Occipital lobe (tissue), 3 donors: ENCODE measurements at places on chromosomes 13 and 19. TPM values are rescaled to one million over a fixed set of nuclear protein-coding genes. Genes with fewer than 3 reads are reported as not detected.

- no peak for DNase-seq
Observed at GRCh38 chr19:17866964-17867486, 4.7 kb upstream of the SLC5A5 start.

DNA sequence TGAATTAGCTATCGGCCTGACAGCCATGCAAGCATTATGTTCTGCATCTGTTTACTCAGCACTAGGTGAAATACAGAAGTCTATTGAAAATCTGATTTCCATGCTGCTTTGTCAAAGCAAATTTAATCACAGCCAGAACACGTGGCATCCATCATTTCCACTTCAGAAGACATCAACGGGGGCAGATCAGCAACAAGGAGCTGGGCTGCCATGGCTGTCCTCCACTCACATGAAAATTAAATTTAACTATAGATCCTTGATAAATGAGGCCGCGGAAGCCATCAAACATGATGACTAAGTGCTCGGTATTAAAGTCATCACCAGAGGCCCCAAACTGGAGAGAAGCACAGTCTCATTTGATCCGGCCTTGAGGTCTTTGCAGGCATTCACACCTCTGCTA, 443.5 kb downstream of the HS6ST3 start:
- no peak for DNase-seq

DNA sequence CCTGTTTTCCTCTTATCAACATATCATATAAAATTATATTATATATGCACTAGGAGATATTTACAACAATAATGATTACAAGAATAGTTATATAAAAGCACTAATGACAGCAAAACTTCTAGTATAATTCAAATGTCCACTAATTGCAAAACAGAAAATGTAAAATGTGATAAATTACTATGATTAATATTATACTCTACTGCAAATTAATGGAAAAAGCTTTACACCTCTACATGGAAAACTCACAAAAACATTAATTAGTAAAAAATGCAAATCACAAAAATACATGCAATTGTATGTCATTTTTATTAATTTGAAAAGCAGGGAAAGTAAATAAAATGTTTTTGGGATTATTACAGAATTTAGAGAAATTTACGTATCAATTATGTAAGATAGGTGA, 681.0 kb upstream of the PCDH20 start:
- DNase-seq = no peak

- DNase-seq = no peak
Observed at GRCh38 chr13:48380581-48380980, 32.3 kb downstream of the LPAR6 start.

- DNase-seq = no peak
Observed at GRCh38 chr13:89380101-89380500, 1708.9 kb downstream of the SLITRK5 start.

DNA sequence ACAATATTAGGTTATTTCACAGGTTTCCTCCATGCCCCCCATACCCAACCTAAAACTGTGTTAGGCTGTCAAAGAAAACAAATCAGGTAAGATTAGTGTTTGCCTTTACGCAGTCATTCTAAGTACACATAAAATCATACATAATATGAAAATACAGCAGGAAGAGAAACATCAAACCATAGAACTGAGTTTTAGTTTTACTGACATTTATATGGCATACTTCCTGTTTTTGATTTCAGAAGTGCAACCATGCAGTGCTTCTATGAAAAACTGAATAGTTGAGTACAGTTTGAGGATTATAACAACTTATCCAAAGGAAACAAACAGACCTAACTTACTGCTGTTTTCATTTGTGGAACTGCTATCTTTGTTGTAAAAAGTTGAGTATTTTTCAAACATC, 91.3 kb downstream of the KCNRG start:
- DNase-seq = no peak

DNA sequence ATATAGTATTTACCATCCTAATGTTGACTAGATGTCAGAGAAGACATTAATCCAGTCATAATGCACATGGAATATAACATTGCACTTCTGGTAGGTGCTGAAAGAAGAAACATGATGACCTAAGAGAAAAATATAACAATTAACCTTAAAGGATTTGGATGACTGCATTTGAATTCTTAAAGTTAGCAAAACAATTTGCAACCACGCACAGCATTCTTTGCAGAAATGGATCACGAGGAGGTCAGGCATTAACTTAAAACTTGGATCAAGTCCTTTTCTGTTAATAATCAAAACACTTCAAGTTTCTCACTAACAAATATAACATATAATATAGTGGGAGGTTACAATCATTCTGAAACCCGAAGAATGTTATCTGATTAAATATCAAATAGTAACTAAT, 525.0 kb upstream of the SLITRK6 start:
- no peak for DNase-seq

CD33 gene
- 0.16 TPM for total RNA-seq

ONECUT3 gene
- not detected for total RNA-seq

ELSPBP1 gene
- not detected for total RNA-seq

C19orf33 gene
- not detected for total RNA-seq

NTN5 gene
- total RNA-seq = not detected

VSIG10L gene
- total RNA-seq = 0.62 TPM

SPC24 gene
- 6.4 TPM for total RNA-seq

LCP1 gene
- total RNA-seq = 8.0 TPM
